Activated T-cell treated with anti-CD3 and anti-CD28 coated beads for 4 hours (primary cell): ENCODE measurements at places on chromosomes 2 and 18.
A peak's percentile ranks its signal among the peaks of the same experiment; 100 is the strongest.

- no peak for DNase-seq
Measured at GRCh38 chr2:187986390-187987105, 305.1 kb upstream of the GULP1 start.

DNA sequence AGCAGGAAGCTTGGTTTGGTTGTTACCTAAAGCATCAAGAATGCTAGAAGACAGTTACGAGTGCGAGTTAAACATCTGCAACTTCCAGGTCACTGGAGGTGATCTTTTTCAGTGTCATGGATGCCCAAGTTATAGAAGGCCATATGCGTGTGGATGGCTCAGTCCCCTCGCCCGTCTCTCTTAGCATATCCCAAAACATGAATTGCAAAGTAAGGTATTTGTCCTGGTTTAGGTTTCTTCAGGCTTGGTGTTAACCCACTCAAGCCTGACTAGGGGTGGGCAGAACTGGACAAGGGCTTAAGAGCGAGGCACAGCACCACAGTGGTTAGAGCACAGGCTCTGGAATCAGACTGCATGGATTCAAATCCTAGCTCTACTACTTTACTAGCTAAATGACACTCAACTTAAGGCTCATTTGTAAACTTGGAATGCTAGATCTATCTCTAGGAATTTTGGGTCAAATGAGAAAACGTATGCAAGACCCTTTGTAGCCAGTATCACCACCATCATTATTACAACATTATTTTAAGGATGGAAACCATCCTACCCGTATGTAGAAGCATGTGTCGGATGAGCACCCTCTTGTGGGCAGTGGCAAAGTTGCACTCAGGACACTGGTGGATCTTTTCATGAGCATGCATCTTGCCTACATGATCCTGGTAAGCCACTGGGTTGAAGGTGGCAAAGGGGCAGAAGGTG is 11.2 kb downstream of the ZNF142 start:
- DNase-seq = peak; percentile 39

- DNase-seq = no peak
Measured at GRCh38 chr2:207264310-207264709, 98.6 kb upstream of the KLF7 start.

GRCh38 chr2:132586101-132586511 is 83.9 kb downstream of the LYPD1 start:
- no peak for DNase-seq

- no peak for DNase-seq
Measured at GRCh38 chr2:100793982-100794381, 26.0 kb upstream of the NPAS2 start.

DNA sequence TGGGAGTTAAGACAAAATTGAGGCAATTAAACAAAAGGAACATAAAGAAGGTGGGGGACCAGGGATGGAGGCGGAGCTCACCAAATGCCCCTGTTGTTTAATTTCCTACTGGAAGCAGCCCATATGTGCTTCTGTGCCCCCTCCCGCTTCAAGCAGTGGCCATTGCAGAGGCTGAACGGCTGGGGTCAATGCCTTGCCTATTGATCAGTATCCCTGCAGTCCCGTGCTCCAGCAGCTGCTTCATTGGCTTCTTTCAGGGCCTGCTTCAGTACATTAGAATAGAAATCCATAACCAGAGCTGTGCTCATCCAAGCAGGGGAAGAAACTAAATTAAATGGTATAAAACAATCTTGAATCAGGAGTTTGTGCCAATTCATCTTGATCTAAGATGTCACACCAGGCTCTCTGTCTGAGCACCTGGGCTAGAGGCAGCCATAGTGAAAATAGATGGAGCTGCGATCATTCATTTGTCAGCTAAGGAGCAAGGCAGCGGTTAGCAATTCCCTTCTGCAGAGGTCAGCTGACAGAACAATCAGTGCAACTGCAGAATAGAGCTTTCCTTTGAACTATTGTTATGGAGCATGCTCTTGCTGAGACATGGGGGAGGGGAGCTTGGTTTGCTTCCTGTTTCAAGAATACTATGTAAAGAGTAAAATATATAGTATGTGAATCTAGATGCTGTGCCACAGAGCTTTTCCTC is 222.4 kb downstream of the WDR7 start:
- DNase-seq = no peak

DNA sequence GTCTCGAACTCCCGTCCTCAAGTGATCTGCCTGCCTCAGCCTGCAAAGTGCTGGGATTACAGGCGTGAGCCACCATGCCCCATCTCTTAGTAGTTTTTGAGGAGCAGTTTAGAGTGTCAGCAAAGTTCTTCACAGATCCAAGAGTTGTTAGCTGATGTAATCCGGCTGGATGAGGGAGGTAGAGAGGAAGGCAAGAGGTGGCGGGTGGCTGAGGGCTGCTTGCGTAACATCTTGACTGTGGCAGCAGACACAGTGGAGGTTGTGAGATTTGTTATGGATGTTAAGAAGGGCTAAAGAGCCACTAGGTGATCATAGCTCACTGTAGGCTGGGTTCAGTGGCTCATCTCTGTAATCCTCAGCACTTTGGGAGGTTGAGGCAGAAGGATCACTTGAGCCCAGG is 19.5 kb upstream of the FAM136A start:
- no peak for DNase-seq

- DNase-seq = no peak
Measured at GRCh38 chr2:45191146-45191863, 182.1 kb upstream of the SIX2 start.

DNA sequence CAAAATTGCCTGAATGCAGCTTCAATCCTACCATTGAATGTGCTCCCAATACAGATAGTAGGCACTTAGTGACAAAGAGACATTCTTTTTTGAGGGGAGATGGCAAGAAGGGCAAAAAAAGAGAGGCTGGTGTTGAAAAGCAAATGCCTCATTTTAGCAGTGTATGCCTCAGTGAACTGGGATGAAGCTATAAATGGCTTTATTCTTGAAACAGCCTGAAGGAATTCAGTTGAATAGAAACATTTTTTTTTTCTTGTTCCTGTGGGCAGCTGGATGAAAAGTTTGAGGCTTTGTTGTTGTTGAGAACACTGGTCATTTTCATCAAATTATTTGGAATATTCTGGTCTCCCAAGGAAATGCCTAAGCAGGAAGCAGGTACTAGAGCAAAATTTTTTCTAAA is 228.9 kb downstream of the RNF144A start:
- no peak for DNase-seq

GRCh38 chr2:61277756-61278155 is 115.8 kb downstream of the C2orf74 start:
- no peak for DNase-seq
